ENCODE measurements at places on chromosomes 7 and 10.

- DNase-seq, result no peak
Observed at GRCh38 chr10:133173860-133174640, 14.0 kb downstream of the KNDC1 start.

- no peak for DNase-seq
Observed at GRCh38 chr7:29924006-29924405, 65.6 kb downstream of the SCRN1 start.

DNA sequence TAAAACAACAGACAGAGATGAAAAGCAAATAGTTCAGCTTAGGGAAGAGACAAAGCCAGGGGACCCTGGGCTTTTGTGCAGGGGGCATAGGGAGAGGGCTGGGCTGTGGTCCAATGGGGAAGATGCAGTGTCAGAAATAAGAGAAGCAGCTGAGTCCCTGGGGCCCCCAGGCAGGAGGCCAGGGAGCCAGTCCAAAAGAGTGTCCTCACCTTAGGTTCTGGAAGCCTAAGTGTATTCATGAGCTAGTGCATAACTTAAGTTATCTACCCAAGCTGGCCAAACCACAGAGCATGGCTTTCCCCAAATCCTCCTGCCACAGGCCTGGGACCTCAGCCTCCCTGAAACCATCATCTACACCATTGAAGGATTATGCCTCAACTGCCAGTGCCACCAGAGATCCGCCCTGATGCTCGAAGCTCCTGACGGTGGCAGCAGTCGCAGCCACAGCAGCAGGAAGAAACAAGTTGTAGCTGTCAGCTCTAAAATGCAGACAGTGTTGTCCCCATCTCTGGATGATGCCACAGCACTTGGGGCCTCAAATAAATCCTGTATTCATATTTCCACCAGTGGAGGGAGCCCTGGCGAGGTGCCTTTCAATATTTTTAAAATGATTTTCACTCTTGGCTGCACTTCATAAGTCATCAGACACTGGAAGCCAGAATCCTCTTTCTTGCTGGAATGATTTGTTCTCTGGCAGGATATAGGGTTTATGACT lies 574.6 kb downstream of the GRID1 start:
- DNase-seq, result no peak

DNA sequence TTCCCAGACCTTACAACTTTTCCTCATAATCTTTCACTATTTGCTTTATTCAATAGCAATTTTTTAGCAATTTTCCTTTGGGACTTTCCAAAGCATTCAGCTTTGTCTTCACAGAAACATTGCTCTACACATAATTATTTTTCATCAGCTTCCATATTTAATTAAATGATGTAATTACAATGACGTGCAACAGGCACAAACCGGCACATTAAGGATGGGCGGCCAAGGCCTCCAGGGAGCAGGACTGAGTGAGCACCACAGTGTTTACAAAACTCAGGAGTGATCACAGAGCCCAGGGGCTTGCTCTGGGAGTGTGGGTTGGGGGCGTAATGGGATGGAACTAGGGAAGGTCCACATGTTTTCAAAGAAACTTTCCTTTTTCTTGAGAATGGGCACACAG lies 69.8 kb downstream of the MAD1L1 start:
- DNase-seq, result no peak
